ENCODE measurements at places on chromosomes 2 and 18.
A peak's percentile ranks its signal among the peaks of the same experiment; 100 is the strongest.

GRCh38 chr2:99922664-99923063, 219.7 kb downstream of the AFF3 start:
- no peak for DNase-seq

- DNase-seq, result peak; percentile 75
Measured at GRCh38 chr2:25964891-25965290, 17.4 kb downstream of the KIF3C start.

- no peak for DNase-seq
Measured at GRCh38 chr2:20203521-20204225, 21.3 kb downstream of the SDC1 start.

- DNase-seq, result peak; percentile 74
Measured at GRCh38 chr18:42114310-42114943, 159.4 kb downstream of the PIK3C3 start.

- no peak for DNase-seq
Measured at GRCh38 chr18:35662293-35663062, 80.9 kb downstream of the GALNT1 start.

GRCh38 chr2:209424781-209425470, 1.1 kb downstream of the MAP2 start:
- DNase-seq, result peak; percentile 10

DNA sequence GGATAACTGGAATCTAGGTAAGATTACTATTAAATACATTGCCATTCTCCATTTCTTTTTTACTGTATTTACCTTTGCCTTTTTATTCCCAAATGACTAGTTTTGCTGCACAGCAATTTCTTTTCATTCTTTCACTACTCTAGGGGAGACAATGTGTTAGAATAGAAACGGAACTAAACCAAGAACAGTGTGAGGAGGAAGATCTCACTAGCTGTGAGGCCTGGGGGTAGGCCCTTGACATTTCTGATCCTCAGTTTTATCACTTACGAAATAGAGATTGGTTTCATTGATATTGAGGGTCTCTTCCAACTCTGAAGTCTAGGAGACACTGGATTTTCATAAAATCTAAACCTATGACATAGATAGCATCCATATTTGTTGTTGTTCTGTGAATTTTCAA, 191.1 kb downstream of the IKZF2 start:
- DNase-seq, result no peak

DNA sequence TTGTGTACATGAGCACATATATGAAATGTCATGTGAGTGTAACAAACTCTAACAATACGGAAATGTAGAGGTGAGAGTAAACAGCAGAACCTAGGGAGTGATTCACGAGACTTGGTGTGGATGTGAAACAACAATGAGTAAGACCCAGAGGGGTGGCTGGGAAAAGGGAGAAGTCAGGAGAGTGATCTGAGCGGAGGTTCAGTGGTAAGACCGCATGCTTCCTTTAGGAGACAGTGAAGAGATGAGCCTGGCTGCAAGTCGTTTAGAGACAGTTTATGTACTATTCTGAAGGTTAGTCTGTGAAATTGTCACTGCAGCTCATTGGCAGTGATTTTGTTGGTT, 150.6 kb downstream of the PRPF40A start:
- no peak for DNase-seq

GRCh38 chr2:9434489-9434888, 11.0 kb downstream of the CPSF3 start:
- no peak for DNase-seq

- DNase-seq, result no peak
Measured at GRCh38 chr2:119377294-119377992, 10.7 kb downstream of the DBI start.

GRCh38 chr2:160379399-160379798, 114.2 kb downstream of the RBMS1 start:
- DNase-seq, result peak; percentile 89

DNA sequence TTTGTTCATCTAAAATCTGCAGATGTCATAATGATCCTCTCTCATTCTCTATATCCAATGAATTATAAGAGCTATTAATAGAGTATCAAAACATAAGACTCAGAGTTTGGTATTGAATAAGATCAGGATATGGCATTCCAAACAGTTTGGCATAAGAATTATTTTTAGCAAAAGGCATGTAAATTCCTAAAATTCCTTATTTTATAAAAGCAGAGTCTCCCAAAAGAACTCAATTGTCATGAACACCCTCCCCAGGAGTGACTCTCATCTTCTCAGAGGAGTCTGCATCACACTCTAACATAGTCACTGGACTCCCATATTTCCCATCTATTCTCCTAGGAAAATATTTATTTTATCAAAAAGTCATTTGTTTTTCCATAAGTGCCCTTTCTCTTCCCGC, 1710.2 kb upstream of the SLC39A10 start:
- DNase-seq, result no peak

DNA sequence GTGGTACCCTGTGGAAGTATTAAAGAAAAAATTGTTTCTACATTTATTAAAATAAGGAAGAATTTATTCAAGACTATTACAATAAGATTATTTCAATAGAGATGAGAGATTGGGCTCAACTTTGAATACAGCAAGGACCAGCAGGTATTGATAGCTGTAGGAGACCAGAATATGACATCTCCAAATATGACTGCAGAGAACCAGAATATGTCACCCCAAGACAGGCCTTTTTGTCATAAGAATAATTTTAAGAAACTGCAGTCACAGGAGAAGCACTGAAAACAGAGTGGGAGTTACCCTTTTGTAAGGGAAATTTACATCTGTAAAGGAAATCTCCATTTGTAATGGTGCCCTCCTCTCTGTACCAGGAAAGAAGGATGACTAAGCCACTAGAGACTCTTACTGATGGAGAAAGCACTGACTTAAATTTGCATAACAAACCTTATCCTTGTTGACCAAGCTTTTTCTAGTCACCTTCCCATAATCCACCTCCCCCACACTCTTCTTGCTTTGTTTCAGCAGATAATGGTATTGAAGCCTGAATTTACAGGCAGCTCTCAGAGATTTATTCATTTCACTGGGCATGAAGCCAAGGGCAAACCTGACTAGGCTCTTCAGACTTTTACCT, 145.1 kb upstream of the RMP24 start:
- DNase-seq, result no peak

DNA sequence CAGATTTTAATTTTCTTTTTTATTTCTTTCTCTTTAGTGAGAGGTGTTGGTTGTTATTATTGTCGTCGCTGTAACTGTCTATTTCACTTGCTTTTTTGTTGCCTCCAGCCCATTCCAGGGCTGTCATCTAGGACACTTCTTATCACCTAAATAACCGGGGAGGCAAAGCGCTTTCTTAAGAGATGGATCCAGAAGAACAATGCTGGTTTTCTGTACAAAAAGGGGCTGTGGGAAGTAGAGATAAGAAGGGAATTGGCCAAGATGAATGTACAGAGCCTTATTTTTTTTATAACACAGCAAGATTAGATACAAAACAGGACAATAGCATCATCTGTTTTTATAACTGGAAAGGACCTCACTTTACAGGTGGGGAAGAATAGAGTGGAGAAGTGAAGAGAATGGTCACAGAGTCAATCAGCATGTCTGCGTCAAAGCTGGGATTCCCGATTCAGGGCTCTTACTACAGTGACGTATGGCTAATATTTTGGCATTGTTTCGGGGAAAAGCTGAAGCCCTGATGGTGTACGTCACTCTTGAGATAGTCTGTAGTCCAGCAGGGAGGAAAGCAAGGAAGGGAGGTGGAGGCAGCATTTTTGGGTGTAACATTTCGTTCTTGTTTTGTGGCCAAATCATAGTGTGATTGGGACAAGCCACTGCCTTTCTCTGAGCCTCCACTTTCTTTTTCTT, 23.2 kb downstream of the IL1B start:
- DNase-seq, result no peak

DNA sequence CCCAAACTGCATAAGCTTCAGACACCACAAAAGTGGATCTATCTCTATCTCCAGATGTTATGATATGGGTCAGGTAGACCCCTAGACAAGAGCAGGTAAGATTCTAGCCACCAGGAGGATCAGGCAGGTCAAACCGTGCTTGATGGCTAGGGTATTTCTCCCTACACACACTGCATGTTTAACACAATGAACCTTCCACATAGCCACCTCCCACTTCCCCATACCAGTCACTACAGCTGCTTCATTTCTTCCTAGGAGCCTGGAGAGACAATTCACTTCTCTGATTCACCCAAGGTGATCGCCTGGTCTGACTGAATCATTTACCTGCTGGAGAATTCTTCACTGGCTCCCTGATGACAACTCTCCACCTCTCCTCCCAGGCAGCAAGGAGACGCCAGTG, 66.0 kb upstream of the MYCN start:
- DNase-seq, result no peak

GRCh38 chr2:158194229-158194628, 92.6 kb downstream of the UPP2 start:
- DNase-seq, result no peak

DNA sequence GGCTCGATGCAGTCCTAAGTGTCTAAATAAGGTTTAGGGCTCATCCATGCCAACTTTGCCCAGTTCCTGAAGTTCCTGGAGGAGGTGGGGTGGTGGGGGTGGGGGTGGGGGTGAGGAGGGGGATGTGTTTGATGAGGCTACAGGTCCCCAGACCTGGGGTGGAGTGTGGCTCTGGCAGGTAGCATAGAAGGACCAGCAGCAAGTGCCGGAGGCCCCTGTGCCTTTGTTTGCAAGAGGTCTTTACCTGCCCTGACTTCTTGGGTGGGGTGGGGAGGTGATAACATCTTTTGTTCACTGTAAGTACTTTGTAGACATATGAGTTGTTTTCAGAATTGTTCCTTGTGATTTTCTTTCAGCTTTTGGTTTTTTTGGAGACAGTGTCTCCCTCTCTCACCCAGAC, 10.0 kb downstream of the SH3BP4 start:
- no peak for DNase-seq

- peak; percentile 56 for DNase-seq
Measured at GRCh38 chr2:173884025-173884802, 81.0 kb downstream of the SP3 start.

GRCh38 chr18:45874491-45875184, 49.2 kb downstream of the SIGLEC15 start:
- DNase-seq, result peak; percentile 40

GRCh38 chr18:52451851-52452250, 111.9 kb downstream of the DCC start:
- DNase-seq, result no peak

DNA sequence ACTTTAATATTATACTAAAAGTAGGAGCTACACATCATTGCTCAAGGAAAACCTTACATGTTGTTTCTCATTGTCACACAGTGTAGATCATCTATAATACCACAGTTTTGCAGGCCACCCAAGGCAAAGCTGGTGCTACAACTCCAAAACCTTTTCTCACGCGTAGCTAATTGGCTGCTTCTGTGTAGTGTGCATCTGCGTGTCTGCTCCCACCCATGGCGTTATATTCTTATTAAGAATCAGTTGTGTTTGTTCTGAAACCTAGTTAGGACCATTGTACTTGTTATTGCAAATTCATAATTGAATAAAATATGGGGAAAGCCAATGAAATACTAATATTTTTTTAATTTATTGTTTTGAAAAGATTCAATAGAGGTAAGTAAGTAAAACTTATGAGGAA, 83.9 kb downstream of the RBM43 start:
- no peak for DNase-seq

- DNase-seq, result no peak
Measured at GRCh38 chr2:159272156-159272555, 14.3 kb downstream of the WDSUB1 start.

DNA sequence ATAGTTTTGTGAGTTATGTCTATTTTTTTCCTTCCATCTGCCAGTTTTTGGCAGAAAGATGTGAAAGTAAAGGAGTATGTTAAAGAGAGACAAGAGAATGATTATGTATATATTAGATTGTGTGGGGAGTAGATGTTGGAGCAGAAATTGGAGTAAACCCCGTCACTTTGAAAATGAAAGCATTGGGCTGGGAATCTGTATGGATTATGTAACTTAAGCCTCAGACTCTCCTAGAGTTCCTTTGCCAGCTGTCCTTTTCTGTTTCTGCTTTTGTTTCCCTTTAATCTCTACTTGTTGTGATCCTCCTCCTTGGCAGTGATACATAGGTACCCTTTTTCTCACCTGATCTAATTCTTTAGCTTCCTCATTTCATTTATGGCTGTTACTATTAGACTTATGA, 19.2 kb downstream of the CCDC138 start:
- no peak for DNase-seq

- peak; percentile 90 for DNase-seq
Measured at GRCh38 chr2:225354281-225354774, 45.2 kb upstream of the NYAP2 start.
